ENCODE measurements at places on chromosomes 16 and 17. TPM values are rescaled to one million over a fixed set of nuclear protein-coding genes. Genes with fewer than 3 reads are reported as not detected.

The EMP2 gene
- total RNA-seq: 38.3 TPM

The PCTP gene
- 18.8 TPM for total RNA-seq

The RPL19 gene
- total RNA-seq: 1,121 TPM

The SLC38A7 gene
- 19.7 TPM for total RNA-seq

The SLC12A3 gene
- total RNA-seq: 0.20 TPM

The SPN gene
- total RNA-seq: 9.0 TPM

The ELAC2 gene
- 54.5 TPM for total RNA-seq

The TBC1D24 gene
- 20.6 TPM for total RNA-seq

DNA sequence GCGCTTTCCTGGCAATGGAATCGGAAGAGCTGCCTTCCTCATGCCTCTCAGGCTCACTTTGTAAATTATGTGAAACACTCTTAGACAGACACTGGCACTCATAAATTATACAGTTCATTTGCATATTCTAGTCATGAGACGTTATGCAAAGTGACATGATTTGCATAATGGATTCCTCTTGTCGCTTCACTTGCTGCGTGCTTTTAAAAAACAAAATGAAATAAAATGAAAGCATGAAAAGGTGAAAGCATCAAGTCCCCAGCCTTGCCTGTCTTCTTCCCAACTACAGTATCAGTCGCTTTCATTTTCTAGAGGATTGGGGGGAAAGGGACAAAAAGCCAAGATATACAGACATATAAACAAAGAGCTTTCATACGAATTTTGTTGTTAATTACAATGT is 252.8 kb upstream of the PMFBP1 start:
- DNase-seq: no peak

- no peak for DNase-seq
Measured at GRCh38 chr17:69711541-69711940, 297.0 kb downstream of the MAP2K6 start.

GRCh38 chr16:27233731-27234130 is 30.4 kb downstream of the KDM8 start:
- no peak for DNase-seq

DNA sequence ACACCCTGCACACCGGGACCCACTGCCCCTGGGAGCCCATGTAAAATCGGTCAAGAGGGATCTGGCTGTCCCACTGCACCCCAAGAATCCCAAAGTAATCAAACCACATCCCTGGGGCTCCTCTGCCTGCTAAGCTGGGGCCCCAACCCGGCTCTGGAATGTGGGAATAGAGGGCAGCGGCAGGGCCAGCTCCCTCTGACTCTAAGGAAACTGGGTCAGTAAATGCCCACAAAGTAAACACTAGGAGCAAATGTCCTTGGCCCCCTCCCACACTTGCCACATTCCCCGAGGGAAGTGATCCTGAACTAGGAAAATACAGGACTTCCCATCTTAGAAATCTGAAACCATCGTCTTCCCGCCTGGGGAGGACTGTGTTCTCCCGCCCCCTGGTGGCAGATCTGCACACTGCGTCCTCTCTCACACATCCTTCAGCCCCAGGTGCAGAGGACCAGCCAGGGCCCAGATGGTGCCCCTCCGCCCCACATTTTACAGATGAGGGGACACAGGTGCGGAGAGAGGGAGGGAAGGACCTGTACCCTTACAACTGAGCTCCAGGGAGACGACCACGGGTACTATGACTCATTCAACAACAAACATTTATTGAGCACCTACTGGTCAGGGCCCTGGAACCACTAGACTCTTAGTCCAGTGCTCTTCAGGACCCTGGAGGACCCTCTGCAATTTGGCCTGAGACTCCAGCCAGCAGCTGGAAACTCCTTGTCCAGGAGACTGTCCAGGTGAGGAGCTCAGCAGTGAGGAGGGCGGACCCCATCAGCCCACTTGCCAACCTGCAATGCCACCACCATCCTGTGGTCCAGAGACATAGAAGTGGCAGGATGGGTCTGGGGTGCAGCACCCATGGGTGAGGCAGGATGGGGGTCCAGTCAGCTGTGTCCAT is 10.1 kb downstream of the P3H4 start:
- DNase-seq: peak; percentile 81

DNA sequence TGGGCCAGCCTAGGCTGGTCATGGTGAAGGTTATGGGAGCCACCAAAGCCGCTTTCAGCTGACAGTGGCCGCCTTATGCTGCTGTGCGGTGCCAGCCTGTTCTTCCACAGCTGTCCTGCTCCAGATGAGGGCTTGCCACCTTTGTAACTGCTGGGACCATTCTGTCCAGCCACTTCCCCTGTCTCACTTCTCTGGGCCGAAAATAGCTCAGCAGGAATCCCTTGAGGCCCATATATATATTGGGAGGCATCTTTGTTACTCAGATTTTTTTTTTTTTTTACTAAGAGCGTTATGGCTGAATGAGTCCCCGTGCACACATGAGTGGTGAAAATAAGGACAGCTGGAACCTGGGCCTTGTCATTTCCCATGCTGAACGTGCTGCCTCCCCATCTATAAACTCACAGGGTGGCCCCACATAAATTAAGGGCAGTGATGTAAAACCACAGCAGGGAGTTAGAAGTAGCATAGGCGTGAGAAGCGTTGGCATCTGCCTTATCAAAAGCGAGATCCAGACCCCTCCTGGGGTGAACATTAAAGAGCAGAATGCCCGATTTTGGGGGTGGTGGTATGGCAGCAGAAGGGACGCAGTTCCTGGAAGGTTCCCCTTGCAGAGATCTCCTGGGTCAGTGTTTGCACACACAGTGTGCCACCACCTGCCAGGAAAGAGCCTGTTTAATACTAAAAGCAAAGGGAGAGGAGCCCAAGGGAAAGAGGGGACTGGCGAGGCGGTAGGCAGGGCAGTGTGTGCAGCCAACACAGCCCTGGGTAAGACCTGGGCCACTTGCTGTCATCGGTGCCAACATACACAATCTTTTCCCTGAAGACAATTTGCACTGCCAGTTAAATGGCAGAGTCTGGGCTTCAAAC is 57.8 kb downstream of the USP43 start:
- DNase-seq: no peak

- DNase-seq: no peak
Measured at GRCh38 chr16:56266641-56267607, 75.6 kb downstream of the GNAO1 start.

DNA sequence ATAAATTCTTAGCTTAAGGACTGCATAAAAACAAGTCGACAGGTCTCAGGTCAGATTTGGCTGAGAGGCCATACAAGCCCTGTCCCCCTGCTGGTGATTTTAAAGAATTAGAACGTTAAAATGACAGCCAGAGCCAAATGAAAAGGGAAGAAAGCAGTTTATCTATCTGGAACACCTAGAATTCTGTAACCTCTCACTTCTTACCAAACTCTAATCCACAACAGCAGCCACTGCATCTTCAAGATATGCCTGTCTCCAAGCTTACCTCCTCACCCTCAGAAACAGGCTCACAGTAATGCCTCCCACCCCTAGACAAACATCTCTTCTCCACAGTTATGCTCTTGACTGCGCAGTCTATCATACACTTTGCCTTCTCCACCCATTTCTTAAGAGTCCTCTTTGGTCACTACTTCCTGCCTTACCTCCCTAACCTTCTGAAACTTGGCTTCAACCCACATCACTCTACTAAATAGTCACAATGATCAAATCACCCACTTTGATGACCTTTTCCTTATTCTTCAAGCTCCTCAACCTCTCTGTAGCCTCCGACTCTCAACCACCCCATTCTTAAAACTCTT is 14.2 kb downstream of the ANKFY1 start:
- DNase-seq: no peak

DNA sequence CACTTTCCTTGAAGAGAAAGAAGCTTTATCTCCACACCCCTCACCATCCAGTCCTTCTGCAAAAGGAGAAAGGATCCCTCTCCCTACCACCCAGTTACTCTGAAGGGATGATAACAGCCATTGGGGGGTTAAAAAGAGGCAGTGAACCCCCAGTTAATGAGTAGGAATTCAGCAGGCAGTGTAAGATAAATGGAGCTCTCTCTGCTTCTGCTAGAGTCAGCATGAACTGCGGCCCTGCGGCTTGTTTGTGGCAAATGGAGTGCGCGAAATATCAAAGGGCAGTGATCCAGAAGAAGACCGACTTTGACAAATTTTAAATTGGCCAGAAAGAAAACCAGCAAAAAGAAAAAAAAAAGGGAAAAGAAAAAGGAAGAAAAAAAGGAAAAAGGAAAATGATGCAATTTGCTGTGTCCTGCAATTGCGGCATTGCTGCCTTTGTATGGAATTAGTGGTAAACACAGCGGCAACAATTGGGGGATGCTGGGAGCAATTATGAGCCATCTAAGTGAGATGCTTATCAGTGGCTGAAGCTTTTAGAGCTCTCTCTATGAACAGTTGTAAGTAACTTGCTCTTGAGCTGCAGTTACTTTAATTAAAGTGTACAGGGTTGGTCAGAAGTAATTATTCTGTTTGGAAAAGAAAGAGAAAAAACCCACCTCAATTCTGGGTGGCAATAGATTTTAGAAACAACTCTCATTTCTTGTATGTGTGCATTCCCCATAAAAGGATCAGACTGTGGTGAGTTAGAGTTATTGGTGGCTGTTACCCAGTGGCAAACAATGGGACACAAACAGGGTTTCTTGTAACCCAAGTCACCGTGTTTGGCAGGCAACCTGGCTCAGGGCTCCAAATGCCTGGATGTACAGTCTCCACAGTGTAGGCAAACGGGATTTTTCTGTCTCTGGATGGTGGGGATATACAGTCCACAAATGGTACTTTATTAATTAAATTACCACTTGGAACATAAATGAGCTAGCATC is 161.3 kb downstream of the AATF start:
- no peak for DNase-seq

DNA sequence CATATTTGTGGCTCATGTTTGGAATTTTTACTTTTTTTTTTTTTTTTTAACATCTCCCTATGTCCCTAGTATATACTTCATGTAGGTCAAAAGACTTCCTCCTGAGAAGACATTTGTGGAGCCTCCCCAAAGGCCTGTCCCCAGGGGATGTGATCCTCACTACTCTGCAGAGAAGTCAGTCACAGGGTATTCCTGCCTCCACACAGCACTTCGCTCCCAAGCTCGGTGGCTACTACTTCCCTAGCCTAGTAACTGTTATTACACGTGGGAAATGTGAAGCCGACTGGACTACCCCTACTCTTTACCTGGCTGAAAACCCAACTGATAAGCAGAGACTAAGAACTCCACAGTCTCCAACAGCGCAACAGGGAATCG is 116.8 kb downstream of the HIC1 start:
- no peak for DNase-seq

GRCh38 chr17:80862481-80862961 is 129.1 kb upstream of the CHMP6 start:
- no peak for DNase-seq

DNA sequence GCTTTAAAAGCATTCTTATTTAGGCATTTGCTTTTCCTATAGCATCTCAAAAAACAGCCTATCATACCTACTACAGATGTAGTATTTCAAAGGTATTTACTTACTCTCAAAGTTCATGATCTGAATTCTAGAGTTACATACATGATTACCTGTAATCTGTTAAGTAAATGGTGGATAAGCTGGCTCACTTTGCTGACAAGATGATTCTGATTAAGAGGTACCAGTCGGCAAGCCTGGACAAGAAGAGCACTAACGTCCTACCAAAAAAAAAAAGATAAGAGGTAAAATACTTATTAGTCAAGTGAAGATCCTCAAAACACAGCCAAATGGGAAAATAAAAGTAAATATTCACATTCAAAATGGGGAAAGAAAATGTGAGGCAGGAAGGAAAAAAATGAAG is 2.7 kb downstream of the HEATR6 start:
- DNase-seq: no peak

DNA sequence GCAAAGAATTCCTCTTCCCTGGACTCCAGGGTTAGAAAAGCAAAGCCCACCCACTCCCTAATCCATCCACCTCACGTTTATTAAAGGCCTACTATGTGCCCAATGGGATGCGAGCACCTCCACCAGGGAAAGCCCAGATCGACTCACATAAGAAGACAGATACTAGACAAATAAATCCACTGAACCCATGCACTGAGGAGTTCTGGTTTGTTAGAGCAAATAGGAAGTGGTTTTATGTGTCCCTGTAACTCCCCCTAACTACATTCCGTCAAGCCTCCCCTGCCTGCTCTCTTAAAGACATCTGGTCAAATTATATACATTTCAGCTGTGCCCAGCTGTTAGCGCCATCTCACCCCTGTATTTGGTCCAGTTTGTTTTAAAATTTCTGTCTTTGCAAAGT is 218.5 kb upstream of the RPL38 start:
- no peak for DNase-seq

- no peak for DNase-seq
Measured at GRCh38 chr17:6078458-6078871, 8.3 kb downstream of the WSCD1 start.

DNA sequence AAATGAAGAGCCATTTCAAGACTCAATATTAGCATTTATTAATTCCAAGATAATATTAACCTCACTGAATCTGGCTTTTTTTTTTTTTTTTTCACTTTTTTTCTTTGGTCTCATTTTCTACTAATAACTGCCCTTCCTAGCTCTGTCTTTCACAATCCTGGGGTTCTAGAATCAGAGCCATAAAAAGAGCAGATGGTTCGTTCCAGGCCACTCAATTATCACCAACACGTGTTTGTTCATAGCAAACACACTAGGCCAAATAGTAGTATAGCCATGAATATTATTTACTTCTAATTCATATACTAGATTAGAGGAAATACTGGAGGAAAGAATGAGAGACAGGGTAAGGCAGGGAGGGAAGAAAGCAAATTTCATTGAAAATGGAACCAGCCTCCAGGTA is 39.8 kb downstream of the TEX2 start:
- no peak for DNase-seq

- no peak for DNase-seq
Measured at GRCh38 chr17:21212826-21213637, 929 bp downstream of the TMEM11 start.

GRCh38 chr17:35057332-35057915 is 6.1 kb downstream of the RFFL start:
- DNase-seq: no peak

DNA sequence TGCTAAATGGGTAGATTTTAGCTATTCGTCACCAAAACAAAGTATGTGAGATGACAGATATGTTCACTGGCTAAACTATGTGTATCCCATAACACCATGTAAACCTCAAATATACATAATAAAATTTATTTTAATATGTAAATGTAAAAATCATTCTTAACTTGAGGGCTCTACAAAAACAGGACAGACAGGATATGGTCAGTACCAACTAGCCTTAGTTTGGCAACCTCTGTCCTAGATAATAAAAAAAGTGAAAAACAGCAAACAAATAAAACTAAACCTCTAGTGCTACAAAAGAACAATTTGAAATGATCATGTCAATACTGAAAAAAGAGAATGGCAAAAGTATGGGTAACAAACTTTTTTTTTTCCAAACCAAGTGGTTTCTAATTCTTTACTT is 33.8 kb downstream of the NCOR1 start:
- no peak for DNase-seq

Measured in mucosa of gallbladder (tissue), 1 donor.